HuH-7.5 (cell line): ENCODE measurements at places on chromosomes 7 and 10.
A peak's percentile ranks its signal among the peaks of the same experiment; 100 is the strongest.

DNA sequence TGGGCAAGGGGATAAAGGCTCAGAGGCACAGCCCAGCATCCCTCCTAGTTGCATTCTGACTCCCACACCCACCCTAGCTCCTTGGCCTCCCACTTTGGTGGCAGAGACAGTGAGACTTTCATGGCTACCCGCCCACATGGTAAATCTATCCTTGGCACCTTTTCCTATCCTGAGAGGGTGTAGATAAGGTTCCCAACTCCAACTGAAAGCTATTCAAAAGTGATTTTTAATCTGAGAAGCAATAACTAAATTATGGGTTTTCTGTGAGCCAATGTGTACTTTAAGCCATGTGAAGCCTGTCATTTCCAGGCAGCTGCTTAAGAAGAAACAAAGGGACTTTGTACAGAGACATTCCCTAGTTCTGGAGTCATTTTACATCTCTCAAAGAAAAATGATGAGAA lies 9.1 kb downstream of the LAMB1 start:
- no peak for DNase-seq

DNA sequence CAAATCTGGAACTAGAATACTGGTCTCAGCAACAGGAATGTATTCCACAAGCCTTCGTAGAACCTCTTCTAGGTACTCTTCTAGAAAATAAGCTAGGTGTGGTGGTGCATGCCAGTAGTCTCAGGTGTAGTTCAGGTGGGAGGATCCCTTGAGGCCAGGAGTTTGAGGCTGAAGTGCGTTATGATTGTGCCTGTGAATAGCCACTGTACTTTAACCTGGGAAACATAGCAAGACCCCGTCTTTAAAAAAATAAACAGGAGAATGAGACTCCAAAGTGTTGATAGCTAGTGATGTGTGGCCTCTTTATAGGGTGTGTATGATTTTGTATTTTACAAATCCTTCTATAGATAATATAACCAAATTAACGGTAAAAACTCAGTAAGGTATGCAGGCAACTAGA lies 1.5 kb upstream of the ZNF775 start:
- no peak for DNase-seq

GRCh38 chr7:16491148-16491547 lies 25.6 kb upstream of the SOSTDC1 start:
- DNase-seq = no peak

GRCh38 chr7:100130608-100131453 lies 4.1 kb downstream of the MBLAC1 start:
- DNase-seq = peak; percentile 84

- DNase-seq = no peak
These were observed 25.5 kb downstream of the RNLS start for GRCh38 chr10:88557658-88558057.

- peak; percentile 94 for DNase-seq
These were observed at the start of gene ARL3 for GRCh38 chr10:102713814-102714620. ARL3 (minus strand) TSS chr10:102714397; CDS start chr10:102714275, 122 bp downstream.

DNA sequence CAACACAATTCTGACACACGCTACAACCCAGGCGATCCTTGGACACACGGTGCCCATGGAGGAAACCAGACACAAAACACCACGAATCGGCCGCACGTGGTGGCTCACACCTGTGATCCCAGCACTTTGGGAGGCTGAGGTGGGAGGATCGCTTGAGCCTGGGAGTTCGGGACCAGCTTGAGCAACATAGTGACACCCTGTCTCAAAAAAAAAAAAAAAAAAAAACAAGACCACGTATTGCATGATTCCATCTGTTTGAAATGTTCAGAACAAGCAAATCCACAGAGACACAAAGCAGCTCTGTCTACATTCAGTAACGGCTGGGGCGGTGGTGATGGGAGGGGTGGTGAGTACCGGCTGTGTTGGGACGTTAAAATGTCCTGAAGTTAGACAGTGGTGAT lies 25.2 kb downstream of the ADAP1 start:
- DNase-seq = no peak

DNA sequence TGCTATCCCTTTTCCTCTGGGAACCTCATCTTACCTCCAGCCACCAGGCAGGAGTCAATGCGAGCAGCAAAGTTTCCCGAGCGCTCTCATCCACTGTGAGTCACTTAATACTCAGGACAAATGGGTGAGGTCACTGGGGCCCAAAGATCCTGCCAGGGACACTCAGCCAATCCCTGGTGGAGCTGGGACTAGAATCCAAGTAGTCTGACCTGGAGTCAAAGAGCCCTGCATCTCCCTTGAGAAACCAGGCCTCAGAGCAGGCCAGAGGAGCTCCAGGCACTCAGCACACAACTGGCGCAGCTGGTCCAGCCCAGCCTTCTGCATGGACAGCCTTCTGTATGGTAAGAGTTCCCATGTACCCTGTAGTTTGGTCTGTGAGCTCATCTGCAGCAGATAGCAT lies 142.3 kb downstream of the MAPK8 start:
- DNase-seq = no peak

- no peak for DNase-seq
These were observed 23.5 kb upstream of the KCNMA1 start for GRCh38 chr10:77661100-77661499.

DNA sequence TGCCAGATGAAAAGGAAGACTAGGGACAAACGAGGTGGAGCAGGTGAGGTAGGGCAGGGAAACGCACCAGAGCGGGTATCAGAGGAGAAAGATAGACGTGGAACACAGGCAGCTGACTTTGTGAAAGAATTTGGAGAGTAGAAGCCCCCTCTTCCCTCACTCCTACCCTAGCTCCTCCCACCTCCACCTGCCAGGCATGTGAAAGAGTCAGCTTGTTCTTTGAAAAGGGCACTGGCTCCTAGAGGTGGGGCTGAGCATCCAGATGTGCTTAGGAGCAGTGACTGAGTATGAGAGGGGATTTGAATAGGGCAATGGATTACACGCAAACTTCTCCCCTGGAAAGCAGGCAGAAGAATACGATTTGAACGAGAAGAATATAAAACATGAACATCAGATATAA lies 174.2 kb upstream of the INHBA start:
- no peak for DNase-seq

DNA sequence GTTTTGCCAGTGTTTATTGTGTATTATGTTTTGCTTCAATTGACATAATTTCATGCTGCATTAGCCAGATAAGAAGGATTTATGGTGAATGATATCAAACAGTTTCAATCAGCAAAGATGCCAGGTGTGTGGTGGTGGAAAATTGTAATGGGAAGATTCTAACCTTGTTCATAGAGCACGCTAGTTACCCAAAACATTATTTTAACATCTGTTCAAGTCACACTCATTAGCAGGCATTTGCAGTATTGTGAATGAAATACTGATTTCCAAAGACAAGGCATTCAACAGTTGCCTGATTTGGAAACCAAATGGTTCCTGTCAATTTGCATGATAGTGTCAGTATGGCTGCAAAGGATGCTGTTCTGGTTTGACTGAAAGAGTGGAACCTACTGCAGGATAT lies 129.7 kb downstream of the EPC1 start:
- no peak for DNase-seq

DNA sequence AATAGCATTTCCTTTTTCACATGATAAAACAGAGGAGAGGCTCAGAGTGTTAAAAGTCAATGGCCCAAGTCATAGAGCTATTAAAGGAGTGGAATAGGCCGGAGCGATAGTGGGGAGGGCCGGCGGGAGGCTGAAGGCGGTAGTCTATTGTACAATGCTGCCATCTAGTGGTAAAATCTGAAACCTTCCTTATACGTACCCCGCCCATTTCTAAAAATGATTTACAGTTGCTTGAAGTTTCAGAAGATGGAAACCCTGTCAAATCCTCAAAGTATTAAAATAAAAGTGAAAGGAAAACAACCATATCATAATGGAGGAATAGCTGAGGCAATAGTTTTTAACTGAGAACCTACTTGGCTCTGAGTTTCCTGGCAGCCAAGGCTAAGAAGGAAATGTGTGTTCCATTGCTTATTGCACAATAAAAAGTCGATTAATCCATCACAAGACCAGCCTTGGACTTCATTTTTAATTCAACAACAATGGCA lies 209.1 kb downstream of the CCSER2 start:
- peak; percentile 41 for DNase-seq

DNA sequence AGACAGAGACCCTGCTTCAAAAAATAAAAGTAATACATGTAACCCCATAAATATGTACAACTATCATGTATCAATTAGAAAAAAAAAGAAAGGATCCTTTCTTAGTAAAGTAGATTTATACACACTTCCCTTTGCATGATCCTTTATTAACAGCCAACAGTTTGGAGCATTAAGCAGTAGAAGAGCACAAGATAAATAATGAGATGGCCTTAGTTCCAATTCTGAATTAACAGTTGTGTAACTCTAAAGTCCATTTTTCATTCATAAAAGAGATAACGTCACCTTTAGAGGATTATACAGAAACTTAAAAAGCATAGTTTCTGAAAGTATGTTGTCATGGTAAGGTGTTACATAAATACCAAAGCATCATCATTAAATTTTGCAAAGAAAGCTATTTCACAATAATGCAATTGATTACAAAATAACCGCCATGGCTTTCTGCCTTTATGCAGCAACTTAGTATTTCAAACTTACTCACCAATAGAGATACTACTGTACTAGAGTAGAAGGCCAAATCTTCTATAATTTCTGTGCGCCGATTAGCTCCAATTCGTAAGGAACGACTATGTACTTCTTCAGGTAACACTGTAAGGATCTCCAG lies 40.3 kb downstream of the TNPO3 start:
- no peak for DNase-seq
